ENCODE measurements at places on chromosomes 12 and 14.

- no peak for DNase-seq
Measured at GRCh38 chr12:132071830-132072384, 72.2 kb downstream of the DDX51 start.

- DNase-seq: peak; percentile 89
Measured at GRCh38 chr14:45249856-45250575, 3.0 kb downstream of the MIS18BP1 start.

- no peak for DNase-seq
Measured at GRCh38 chr12:122111089-122111641, 32.6 kb downstream of the MLXIP start.

DNA sequence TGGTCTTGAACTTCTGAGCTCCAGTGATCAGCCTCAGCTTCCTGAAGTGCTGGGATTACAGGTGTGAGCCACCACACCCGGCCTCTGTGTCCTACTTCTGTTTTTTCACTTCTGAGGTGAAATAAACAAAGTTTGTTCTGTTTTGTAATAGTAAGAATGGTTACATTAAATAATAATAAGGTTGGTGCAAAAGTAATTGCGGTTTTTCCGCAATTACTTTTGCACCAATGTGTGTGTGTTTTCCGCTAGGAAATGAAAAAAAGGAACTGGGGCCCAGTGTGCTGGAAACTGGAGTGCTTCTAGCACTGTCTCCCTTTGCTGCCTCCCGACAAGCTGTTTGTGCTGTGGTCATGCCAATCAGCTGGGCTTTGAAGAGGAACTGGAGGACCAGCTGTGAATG is 140.9 kb downstream of the NTS start:
- DNase-seq: no peak

- DNase-seq: peak; percentile 79
Measured at GRCh38 chr12:104720339-104721038, 237.6 kb downstream of the SLC41A2 start.

GRCh38 chr12:94218233-94218632 is 69.9 kb downstream of the PLXNC1 start:
- no peak for DNase-seq

- no peak for DNase-seq
Measured at GRCh38 chr12:72610854-72611358, 338.7 kb downstream of the TRHDE start.

DNA sequence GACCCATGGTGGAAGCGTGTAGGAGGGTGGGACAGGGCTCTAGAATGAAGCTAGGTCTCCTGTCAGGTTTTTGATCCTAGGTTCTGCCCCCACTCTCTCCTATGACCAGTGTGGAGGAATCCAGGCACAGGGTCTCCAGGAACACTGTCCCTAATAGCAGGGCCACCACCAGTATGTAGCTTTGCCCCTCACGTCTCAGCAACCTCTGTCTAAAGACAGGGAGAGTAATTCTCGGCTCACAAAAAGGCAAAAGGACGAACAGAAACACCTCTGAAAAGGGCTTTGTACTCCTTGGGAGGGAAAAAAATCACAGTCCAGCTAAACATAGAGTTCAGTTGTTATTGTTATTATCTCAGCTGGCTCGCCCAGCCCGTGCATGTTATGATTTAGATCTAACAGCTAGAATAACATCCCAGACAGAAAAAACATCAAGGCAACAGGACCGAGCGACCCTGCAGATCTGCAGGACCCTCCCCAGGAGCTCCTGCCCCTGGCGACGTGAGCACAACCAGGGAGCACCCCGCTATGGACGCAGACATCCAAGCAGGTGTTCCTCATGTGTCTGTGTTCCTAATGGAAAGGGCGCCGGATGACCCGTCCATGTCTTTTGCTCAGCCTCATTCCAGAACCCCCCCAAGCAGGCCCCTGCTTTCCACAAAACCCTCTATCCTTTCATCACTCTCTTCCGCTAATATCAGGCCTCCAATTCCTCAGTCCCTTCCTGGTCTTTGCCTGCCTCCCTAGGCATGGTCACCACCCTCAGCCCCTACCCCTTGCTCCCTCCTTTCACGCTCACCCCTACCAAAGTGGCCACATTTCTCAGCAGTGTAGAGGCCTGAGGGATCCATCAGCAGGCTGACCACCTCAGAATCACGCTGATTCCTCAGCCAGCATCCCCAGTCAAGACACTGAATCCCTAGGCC is 14.2 kb upstream of the SLC6A12 start:
- DNase-seq: no peak

GRCh38 chr12:112977641-112978040 is 678 bp upstream of the OAS2 start:
- DNase-seq: no peak

DNA sequence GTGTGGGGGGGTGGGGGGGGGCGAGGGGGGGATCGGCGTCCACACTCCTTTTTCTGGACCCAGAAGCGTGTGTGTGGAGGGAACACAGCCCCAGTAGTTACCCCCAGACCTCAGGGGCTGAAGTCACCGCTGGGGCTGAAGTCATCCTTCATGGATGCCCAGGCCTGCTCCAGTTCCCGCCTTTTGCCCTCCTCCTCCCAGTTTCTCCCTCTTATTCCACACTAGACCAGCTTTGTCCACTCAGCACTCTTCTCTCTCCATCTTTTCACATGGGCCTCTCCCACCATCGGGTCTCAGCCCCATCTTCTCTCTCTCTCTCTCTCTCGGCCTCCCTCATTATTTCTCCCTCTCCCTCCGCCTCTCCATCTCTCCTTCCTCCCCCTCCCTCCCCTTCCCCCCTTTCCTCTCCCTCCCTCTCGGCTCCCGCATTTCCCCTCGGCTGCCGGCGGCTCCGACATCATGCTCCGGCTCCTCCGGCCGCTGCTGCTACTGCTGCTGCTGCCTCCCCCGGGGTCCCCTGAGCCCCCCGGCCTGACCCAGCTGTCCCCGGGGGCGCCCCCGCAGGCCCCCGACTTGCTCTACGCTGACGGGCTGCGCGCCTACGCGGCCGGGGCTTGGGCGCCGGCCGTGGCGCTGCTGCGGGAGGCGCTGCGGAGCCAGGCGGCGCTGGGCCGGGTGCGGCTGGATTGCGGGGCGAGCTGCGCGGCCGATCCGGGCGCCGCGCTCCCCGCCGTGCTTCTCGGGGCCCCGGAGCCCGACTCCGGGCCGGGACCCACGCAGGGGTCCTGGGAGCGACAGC is at the start of gene P3H3:
Gene P3H3, plus strand, starts transcription at position 426 of the 799 bp plus-strand sequence. Its CDS starts 34 bp downstream, at position 460.
- DNase-seq: peak; percentile 42

DNA sequence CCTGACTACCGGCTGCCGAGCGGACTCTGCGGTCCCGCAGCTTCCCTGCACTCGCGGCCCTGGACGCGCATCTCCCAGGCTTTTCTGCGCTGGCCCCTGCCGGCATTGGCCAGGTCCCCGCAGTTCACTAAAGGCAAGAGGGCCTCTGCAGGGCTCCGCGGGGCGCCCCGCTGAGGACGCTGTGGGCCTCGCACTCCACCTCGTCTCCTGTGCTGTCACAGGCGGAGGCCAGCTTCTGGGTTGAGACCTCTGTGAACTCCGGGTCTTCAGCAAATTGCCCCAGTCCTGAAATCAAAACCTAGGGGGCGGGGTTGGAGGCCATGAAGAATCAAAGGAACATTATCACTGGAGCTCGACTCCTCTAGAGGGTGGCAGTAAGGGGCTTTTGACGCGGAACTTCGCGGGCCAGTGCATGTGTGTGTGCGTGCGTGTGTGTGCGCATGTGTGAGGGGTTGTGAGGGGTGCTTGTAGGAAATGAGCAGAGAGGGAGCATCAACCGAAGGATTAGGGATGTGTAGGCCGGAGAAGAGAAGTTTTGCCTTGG is 68.5 kb upstream of the CAPRIN2 start:
- DNase-seq: no peak

GRCh38 chr14:80485764-80486163 is 274.5 kb upstream of the DIO2 start:
- no peak for DNase-seq

DNA sequence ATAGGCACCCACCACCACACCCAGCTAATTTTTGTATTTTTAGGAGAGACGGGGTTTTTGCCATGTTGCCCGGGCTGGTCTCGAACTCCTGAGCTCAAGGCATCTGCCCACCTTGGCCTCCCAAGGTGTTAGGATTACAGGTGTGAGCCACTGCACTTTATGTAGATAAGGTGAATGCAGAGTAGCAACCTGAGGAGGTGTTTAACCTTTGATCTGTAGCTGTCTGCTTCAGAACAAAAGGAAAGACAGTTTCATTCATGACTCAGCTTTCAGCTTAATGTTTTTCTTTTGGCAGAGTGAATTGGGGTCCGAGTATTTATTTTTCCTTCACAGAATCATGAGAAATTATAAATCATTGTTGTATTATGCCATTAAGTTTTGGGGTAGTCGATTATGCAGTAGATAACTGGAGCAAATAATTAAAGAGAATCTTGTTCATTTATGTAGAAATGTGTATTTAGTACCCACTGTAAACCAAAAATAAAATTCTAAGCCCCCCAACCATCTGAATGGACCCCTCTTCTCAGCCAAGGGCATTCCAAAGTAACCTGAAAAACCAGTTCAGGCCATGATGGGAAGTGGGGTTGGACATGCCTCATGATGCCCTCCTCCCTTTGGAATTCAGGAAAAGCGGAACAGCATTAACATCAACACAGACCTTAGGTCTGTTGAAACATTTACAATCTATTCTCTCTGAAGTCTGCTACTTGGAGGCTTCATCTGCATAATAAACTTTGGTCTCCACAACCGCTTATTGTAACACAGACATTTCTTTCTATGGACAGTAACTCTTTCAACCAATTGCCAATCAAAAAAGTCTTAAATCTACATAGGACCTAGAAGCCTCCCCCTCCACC is 10.7 kb upstream of the STX2 start:
- DNase-seq: no peak

DNA sequence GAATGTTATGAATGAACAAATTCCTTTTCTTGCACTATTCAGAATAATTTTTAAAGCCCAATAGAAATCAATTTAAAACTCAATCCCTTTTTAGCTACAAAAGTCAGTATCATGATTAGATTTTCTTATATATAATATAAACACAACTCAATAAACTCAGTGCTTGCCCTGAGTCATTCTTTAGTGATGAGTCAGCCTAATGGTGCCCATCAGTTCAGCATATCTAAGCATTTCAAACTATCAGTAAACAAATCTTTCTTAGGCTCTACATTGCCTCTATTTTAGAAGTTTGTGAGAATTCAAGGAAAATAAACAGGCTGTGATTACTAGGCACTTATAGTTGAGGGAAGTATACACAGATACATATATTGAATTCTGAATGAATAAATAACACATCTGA is 179.6 kb downstream of the NELL2 start:
- DNase-seq: no peak

GRCh38 chr12:127214186-127214585 is 1052.8 kb upstream of the TMEM132C start:
- no peak for DNase-seq

GRCh38 chr14:93207468-93208308 is 632 bp downstream of the UBR7 start:
- peak; percentile 58 for DNase-seq

DNA sequence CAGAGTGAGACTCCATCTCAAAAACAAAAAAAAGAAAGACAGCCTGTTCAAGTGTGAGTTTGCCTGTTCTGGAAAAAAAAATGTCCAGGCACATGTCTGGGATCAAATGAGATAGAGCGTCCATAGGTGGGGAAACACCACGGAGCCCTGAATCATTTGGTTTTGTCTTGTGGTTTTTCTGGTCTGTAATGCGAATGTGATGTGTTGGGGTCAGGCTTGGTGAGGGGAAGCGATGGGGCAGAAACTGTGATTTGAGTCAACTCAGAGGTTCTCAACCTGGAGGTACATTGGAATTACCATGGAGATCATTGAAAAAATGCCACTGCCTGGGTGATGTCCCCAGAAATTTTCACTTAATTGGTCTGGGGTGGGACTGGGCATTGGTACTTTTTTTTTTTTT is 183.9 kb upstream of the PWP1 start:
- no peak for DNase-seq

- no peak for DNase-seq
Measured at GRCh38 chr12:88305254-88305890, 163.3 kb downstream of the TMTC3 start.

- DNase-seq: no peak
Measured at GRCh38 chr14:44912041-44912869, 49.5 kb downstream of the KLHL28 start.

GRCh38 chr12:113659416-113659815 is 187.7 kb upstream of the LHX5 start:
- DNase-seq: no peak

GRCh38 chr14:76937181-76938091 is 91.1 kb downstream of the IRF2BPL start:
- peak; percentile 87 for DNase-seq

- no peak for DNase-seq
Measured at GRCh38 chr12:46458500-46459102, 86.0 kb upstream of the SLC38A2 start.

DNA sequence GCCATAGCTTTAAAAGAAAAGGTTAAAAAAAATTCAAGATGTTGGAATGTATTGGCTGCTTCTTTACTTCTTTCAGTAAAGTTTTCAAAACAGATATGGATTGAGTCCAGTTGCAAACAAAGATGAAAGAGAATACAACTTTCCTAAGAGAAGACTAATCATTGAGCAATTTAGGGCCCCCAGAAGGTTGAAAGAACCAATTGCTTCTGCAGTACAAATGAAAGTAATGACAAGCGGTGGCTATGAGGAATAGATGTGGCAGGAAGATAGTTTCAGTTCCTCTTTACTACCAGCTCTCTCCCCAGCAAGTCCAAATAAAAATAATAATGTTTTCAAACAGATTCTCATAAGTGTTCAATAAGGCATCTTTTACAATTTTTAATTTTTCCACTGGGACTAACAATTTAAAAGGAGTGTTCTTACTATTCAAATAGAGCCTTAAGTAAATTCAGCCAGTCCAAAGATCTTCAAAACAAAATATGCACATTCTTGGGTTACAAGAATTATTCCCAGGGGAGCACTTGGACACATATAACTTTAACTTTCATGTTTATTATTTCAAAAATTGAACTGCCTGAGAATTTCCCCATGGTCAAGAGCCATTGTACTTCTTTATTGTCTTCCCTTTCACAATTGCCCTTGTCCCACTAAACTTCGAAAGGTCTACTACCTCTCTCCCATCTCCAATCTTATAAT is 62.3 kb upstream of the PPP1R12A start:
- no peak for DNase-seq

GRCh38 chr14:90797451-90797850 is 18.8 kb downstream of the TTC7B start:
- DNase-seq: no peak

DNA sequence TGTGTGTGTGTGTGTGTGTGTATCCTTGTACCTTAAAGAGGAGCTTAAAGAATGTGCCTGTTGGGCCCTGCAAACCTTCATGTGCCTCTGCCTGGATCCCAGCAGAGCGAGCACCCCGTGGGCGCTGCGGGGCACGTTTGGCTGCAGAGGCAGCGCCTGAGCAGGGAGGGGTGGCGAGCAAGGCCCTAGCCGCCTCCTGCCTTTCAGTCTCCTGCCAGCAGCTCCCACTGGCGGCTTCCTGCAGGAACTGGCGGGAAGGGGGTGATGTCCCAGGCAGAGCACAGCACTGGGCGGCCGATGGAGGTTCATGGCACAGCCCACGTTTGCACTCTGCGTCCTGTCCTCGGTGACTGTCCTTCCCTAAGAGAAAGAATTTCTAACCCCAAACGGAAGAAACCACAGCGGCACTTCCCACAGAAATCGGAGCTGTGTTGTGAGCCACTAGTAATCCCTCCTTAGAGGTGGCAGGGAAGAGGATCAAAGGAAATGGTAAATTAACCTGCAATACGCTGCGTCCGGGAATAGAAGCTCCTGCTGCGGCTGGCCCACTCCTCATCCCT is 19.8 kb downstream of the ZBTB42 start:
- DNase-seq: peak; percentile 51

- peak; percentile 71 for DNase-seq
Measured at GRCh38 chr12:127257366-127257935, 1009.5 kb upstream of the TMEM132C start.

- DNase-seq: peak; percentile 84
Measured at GRCh38 chr14:58639842-58640484, 2.2 kb downstream of the DACT1 start.

Measured in astrocyte (in vitro differentiated cells and primary cell).